ENCODE measurements at places on chromosomes 5 and 9. TPM values are rescaled to one million over a fixed set of nuclear protein-coding genes. Genes with fewer than 3 reads are reported as not detected.

GRCh38 chr9:106885451-106885850 lies 22.5 kb downstream of the ZNF462 start:
- DNase-seq = peak; percentile 77

GRCh38 chr5:61347080-61347479 lies 15.0 kb downstream of the ZSWIM6 start:
- no peak for DNase-seq

GRCh38 chr9:114069476-114070187 lies 8.5 kb downstream of the AMBP start:
- DNase-seq = no peak

GRCh38 chr5:133423618-133424282 lies 188.6 kb downstream of the FSTL4 start:
- DNase-seq = peak; percentile 41

GRCh38 chr5:143249851-143250250 lies 153.6 kb downstream of the NR3C1 start:
- DNase-seq = no peak

- DNase-seq = peak; percentile 52
These were observed 93.4 kb downstream of the PLK2 start for GRCh38 chr5:58366461-58366860.

GRCh38 chr9:136083558-136084062 lies 11.5 kb downstream of the NACC2 start:
- no peak for DNase-seq

DNA sequence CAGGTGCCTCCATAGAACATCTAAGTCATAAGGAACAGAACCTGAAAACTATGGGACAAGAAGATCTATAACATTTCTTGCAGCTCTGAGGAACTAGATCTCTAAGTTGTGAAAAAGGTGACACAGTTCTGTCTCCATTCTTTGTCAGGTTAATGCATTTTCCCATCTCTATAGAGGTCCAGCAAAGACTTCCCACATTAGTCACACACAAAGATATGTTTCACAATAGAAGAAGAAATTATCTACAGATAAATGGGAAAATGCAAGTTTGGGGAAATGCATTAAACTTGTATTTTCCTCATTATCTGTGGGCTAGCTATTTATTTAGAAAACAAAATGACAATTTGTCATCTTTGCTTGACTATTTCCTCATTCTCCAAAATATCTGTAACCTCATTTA lies 458.6 kb upstream of the PAPPA start:
- DNase-seq = no peak

DNA sequence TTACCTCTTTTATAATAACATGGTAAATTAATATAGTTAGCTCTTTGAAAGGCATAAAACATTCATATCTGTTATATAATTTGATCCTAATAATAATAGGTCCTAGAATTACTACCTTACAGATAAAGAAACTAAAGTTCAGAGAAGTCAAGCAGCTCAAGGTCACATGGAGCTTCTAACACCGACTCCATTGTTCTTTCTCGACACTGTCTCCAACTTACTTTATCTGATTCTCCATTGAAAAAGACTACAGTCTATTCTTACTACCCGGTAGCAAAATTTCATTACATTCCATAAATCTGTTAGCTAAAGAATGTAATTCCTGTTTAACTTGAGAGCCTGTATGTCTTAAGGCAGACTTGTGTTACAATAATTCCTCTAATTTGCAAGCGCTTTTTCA lies 96.3 kb upstream of the TMEM161B start:
- no peak for DNase-seq

- no peak for DNase-seq
These were observed 192.3 kb downstream of the CACNA1B start for GRCh38 chr9:138069731-138070456.

GRCh38 chr5:171650597-171650996 lies 135.0 kb upstream of the SMIM23 start:
- no peak for DNase-seq

- DNase-seq = no peak
These were observed 49.0 kb upstream of the SUSD3 start for GRCh38 chr9:93009337-93010015.

DNA sequence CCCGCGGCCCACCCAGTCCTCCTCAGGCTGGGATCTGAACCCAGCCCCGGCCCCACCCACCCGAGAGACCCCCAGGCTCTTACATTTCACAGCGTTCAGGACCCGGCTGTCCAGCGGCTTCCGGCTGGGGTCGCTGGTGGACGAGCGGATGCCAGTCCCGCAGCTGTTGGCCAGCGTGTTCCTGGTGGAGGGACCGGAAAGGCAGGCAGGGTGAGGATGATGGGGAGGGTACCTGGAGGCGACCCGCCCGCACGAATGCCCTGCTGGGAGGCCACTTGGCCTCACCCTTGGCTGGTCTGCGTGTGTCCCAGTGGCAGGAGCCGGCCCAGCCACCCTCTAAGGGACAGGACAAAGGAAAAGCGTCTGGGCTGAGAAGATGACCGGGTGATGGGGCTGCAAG lies 51.9 kb upstream of the UBAC1 start:
- no peak for DNase-seq

GRCh38 chr5:71817891-71818290 lies 98.8 kb downstream of the CARTPT start:
- no peak for DNase-seq

GRCh38 chr5:172544371-172545095 lies 90.2 kb upstream of the SH3PXD2B start:
- DNase-seq = peak; percentile 8

- DNase-seq = no peak
These were observed 27.9 kb upstream of the FBXL17 start for GRCh38 chr5:108409786-108410185.

- DNase-seq = no peak
These were observed 71.6 kb upstream of the UNC5A start for GRCh38 chr5:176738637-176739250.

GRCh38 chr9:35560625-35561337 lies 44.3 kb upstream of the TESK1 start:
- DNase-seq = no peak

DNA sequence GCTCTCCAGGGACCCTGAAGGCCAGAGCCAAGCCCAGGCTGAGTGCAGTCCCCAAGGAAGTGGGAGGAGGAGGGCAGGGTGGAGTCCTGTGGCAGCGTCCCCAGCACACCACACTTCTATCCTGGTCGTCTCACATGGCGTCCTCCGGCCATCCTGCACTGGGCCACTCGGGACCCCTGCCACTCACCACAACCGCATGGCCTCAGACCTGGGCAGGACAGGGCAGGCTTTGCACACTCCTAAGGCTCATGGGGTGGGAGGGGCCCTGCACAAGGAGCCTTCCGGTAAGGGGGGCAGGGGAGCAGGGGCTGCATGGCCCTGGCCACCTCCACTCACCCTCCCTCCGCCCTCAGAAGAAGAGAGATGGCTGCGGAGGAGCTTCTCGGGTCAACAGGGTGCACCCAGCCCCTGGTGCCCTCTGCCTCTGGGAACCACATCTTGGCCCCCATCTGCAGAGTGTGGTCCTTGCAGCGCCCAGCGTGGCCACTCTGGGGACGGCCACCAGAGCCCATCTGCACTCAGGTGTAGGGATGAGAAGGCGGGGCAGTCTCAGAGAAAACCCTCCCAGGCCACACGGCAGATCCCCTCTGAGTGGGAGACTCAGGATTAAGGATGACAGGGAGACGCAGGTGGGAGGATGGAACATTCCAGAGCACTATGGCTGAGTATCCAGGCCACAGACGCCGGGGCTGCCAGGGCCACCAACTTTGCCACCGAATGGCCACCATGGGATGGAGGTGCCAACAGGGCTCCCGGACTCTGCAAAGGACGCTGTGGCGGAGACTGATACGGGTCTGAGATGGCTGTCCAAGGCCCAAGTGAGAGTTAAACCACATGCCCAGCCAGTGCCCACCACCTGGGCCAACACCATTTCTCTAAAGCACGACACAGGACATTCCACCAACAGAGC lies 7.6 kb downstream of the TPPP start:
- no peak for DNase-seq

DNA sequence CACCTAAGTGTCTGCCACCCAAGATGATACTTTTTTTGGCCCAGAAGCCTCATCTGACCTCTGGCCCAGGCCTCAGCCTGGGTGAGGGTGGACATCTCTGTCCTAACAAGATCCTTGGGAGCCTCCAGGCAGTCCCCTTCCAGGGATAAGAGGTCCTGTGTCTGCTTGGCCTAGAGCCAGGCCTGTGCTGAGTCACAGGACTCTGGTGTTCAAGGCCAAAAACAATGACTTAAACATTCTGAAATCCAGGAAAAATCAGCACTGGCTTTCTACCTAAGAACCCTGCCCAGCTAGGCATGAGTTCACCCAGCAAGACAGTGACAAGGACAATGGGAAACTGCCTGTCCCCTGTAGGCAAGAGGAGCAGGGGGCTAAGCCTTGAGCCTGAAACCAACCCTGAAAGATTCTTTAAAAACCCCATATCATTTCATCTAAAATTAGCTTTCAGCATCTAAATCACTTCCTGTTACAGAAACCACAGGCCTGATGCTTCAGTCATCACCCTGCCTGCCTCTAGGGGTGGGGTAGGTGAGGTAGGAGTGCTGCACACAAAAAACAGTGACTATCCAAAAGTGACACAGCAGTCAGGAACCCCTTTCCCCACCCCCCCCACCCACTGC lies 29.9 kb downstream of the CSF2 start:
- DNase-seq = peak; percentile 83

DNA sequence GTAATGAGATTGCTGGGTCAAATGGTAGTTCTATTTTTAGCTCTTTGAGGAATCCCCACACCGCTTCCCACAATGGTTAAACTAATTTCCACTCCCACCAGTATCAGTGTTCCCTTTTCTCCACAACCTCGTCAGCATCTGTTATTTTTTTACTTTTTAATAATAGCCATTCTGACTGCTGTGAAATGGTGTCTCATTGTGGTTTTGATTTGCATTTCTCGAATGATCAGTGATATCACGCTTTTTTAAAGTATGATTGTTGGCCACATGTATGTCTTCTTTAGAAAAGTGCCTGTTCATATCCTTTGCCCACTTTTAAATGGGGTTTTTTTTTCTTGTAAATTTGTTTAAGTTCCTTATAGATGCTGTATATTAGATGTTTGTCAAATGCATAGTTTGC lies 73.5 kb downstream of the MTAP start:
- DNase-seq = peak; percentile 15

DNA sequence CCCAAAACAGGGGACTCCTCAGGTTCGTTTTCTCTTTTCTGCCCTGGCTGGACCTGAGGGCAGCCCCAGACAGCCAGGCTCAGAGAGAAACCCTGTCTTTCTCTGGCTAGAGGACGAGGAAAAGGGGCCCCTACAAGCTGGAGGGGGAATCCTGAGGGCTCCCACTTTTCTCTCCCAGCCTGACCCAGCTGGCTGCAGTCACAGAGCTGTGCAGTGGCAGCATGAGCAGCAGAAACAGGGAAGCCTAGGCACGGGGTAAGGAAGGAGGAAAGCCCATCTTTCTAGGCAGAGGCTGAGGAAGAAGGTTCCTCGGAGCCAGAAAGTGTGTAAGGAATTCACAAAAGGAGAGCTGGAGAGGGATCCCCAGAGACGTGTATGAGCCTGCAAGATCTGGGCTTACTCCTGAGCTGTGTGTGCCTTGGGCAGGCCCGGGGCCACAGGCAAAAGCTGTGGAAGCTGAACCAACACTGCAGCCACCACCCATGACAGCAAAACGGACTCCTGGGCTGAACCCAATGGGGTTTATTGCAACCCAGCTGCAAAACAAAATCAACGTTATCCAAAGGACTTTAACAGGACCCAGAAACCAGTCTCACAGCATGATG lies 16.2 kb downstream of the CAMSAP1 start:
- no peak for DNase-seq

DNA sequence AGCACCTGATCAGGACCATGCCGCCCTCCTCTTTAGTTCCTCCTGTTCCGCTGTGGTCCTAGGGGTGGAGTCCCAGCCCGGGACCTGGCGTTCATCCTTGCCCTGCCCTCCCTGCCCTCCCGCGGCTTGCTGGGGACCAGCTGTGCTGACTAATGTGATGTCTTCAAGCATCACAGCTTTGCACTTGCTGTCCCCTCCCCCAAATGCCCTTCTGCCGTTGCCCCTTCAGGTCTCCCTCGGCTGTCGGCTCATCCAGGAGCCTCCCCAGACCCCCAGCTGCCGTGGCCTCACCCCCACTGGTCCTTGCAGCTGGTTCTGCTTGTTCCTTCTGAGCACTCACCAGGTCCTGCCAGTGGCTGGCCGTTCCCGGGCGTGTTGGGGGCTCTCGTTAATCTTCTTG lies 19.9 kb downstream of the RXRA start:
- peak; percentile 62 for DNase-seq

DNA sequence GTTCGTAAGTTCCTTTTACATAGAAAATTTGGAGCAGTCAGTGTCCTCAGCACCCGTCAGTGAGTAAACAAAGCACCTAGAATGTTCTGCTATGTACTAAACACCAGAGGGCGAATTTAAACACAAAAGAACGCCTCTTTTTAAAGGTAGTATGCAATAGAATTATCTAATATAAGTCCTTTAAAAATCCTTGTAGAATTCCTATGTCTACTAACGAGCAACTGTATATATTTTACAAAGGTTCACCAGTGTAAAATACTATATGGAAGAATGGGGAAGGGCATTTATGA lies 499 bp upstream of the TMEM232 start:
- DNase-seq = no peak

DNA sequence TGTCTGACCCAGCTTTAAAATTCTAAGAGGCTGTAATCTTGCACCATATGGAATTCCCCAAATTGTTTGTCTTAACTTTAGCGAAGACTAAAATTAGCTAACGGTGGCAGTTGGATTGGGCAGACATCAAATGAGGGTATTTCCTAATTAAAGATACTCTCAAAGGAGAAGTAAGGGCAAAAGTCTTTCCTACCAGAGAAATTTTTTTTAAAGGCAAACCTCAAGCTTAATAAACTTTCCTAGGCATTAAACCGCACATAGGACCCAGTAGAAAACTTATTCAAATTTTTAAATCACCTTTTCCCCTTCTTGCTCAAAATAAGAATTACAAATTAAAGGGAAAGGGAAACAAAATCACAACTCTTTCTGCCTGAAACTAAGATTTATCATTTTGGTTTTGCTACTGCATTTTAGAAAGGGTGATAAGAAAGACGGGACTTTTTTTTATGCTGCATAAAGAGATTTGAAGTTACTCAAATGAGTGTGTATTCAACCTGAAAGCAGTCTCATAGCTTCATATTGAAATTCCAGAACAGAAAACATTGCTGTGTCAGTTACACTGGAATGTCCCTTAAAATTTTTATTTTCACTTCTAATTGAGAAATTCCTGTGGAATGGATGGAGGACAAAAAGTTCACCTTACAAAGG lies 189.1 kb upstream of the PTGER4 start:
- no peak for DNase-seq

Gene SH3TC2
- total RNA-seq = 4.3 TPM

Gene ECSCR
- total RNA-seq = not detected

Gene ACOT12
- total RNA-seq = not detected

Gene MSH3
- 12.2 TPM for total RNA-seq

Gene ARHGEF28
- total RNA-seq = 20.1 TPM

Gene PDCD1LG2
- total RNA-seq = 4.7 TPM

Gene C5orf46
- not detected for total RNA-seq

Gene SHISAL2B
- not detected for total RNA-seq

Gene MARCOL
- not detected for total RNA-seq

Gene CATSPER3
- total RNA-seq = not detected

Gene SYK
- total RNA-seq = not detected

Gene MACIR
- 10.9 TPM for total RNA-seq

All from myocyte (in vitro differentiated cells).